Lower leg skin (tissue), 4 donors: ENCODE measurements at places on chromosomes 16 and 17.
A peak's percentile ranks its signal among the peaks of the same experiment; 100 is the strongest.

DNA sequence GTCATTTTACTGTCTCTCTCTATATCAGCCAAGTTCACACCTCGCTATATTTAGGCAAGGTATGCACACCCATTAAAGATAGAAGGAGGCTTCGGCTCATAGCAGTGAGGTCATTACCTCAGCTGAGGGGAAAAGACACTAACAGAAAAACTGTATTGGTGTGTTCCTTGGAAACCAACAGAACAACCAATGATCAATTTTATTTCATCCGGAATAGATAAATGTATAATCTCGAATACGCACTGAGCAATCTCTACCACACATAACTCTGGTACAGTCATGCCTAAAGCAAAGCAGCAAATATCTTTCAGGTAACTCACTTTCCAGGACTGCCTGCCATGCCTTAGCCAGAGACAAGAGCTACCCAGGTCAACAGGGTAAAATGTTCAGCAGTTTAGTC is 109.9 kb upstream of the CORO6 start:
- no peak for DNase-seq

DNA sequence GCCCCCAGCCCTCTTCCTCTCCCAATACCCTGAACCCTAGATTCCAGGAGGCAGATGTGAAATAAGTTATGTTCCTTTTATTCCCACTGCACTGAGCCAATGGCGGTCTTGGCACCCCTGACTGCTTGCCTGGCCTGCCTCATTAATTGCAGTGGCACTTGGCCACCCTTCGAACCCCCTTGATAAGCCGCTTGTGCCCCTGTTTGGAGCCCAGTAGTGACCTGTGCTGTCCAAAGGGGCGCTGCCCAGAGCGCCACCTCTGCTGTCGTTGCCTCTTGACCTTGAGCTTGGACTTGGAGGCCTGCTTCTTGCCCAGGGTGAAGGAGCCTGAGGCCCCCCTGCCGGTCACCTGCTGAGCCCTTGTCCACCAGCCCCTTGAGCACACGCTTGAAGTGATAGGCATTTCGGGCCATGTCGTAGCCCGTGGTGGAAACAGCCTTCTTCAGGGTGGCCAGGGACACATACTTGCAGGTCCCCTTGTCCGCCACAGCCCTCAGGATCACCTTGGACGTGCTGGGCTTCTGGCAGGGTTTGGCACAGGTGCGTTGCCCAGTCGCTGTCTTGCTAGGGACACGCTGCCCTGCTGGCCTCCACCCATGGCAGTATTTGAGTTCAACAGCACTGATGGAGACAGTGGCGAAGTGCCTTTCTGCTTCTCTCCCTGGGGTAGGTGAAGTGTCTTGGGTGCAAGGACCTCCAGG is 5.7 kb downstream of the SGCA start:
- no peak for DNase-seq

- no peak for DNase-seq
Observed at GRCh38 chr16:68592466-68593337, 52.4 kb upstream of the CDH3 start.

- no peak for DNase-seq
Observed at GRCh38 chr17:7219229-7219811, 316 bp downstream of the DLG4 start.

- DNase-seq: no peak
Observed at GRCh38 chr16:56262148-56262547, 70.9 kb downstream of the GNAO1 start.

DNA sequence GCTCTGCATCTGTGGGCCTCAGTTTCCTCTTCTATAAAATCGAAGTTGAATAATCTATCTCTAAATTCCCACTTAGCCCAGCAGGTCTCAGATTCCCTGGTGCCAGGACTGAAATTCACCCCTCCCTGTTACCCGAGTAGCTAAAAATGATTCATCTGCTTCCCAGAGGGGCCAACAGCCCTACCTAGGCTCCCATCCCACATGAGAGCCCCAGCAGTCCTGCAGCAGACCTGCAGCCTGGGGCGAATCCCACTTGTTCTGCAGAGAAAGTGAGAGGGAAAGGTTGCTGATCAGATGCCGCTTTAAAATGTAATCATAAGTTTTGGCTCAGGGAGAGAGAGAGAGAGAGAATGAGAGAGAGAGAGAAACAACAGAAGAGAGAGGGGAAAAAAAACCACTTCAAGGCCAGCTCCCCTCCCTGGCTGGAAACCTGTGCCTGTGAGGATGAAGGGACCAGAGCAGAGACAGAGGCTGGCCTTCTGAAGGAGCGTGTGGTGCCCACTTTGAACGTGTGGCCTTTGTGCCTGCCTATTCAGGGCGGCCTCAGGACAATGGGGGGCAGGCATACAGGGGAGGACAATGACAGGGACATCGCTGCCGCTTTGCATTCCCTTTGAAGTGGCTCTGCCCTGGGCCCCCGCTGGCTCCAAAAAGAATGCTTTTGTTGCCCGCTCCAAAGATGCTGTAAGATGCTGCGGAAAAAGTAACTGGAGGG is 85.2 kb upstream of the NKD1 start:
- peak; percentile 72 for DNase-seq

GRCh38 chr16:87367529-87367928 is 16.0 kb downstream of the FBXO31 start:
- DNase-seq: no peak

GRCh38 chr17:77501101-77501566 is 360.4 kb downstream of the SEC14L1 start:
- peak; percentile 74 for DNase-seq

- no peak for DNase-seq
Observed at GRCh38 chr16:12723681-12724080, 80.0 kb downstream of the CPPED1 start.

GRCh38 chr17:63647065-63647725 is 25.0 kb downstream of the MAP3K3 start:
- no peak for DNase-seq

- no peak for DNase-seq
Observed at GRCh38 chr17:52419229-52419641, 260.7 kb upstream of the CA10 start.

GRCh38 chr16:71467810-71468209 is 5.8 kb upstream of the ZNF23 start:
- DNase-seq: no peak

DNA sequence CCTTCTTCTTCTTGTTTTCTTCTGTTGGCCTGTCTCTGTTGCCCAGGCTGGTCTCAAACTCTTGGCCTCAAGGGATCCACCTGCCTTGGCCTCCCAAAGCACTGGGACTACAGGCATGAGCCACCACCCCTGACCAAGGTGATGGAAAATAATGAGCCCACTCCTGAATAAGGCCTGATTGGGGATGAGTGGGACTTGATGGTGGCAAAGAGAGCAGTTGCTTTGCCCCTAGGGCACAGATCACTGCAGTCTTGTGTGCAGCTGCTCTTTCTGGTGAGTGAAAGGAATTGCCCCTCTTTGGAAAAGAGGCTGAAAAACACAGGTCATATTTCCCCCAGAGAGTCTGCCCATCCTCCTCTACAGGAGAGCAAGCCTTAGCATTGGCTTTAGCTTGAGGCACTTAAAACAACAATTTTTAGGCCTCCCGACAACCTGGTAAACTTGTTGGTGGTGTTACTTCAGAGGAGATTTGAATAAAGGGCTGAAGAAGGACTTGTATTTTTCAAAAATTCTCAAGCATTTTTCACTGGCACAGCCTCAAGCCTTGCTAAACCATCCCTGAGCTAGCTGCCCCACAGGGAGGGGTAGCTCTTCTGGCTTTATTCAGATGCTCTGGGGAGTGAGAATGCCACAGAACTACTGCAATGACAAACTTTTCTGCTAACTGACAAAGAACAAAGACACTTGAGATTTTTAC is 6.1 kb upstream of the PDP2 start:
- no peak for DNase-seq

- no peak for DNase-seq
Observed at GRCh38 chr17:53950858-53951250, 128.1 kb downstream of the KIF2B start.

DNA sequence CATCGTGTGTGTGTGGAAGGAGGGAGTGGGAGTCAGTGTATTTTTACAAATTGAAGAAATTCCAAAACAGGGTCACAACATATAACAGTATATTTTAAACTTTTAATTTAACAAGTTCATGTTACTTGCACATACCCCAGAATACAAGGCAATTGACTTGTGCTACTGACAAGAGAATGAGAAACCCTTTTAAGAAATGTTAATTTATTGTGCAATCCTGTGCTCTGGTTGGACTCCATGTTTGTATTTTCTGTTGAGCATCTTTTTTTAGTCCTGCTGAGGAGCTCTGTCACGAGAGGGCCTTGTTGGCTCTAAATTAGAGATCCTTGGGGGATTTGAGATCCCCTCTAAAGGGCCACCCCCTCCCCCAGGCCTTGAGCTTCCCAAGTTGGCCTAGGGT is 1.1 kb upstream of the EMP2 start:
- no peak for DNase-seq

GRCh38 chr17:65177901-65178300 is 40.7 kb downstream of the RGS9 start:
- no peak for DNase-seq

DNA sequence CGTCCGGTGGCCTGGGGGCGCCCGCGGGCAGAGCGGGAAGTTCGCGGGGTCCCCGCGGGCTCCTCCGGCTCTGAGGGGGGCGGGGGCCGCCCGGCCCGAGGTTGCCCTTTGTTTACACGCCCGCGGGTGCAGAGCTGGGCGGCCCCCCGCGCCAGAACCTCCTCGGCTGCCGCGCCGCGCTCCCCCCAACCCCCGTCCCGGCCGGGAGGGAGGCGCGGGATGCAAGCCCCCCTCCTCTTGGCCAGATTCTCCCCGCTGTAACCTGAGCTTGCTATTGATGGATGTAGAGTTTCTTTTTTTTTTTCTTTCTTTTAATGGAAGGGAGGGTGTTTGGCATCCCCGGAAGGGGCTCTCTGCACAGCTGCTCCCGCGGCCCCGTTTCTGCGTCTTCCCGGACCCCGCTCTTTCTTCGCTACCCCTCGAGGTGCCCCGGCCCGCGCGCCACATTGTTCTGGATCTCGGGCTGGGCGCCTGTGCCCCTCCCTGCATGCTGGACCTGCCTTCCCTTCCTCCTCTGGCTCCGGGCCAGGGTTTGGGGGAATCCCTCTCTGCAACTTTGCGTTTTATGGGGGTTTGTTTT is 646 bp downstream of the CBX2 start:
- DNase-seq: no peak

DNA sequence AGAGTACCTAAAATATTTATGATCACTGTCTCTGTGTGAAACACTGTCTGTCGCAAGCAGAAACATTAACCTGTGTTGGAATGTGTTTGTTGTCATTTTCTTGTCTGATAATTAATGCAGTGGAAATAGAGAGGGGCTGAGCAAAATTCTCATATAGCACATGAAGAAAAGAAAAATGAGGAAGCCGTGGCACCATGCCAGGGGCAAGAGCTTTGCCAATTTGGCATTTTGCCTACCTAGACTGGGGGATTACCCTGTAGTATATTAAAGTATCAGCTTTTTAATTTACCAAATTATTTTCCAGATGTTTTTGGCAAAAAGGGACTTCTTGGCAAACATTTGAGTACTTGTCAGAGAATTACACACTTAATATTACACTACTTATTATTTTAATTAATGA is 1326.6 kb upstream of the GOT2 start:
- no peak for DNase-seq

DNA sequence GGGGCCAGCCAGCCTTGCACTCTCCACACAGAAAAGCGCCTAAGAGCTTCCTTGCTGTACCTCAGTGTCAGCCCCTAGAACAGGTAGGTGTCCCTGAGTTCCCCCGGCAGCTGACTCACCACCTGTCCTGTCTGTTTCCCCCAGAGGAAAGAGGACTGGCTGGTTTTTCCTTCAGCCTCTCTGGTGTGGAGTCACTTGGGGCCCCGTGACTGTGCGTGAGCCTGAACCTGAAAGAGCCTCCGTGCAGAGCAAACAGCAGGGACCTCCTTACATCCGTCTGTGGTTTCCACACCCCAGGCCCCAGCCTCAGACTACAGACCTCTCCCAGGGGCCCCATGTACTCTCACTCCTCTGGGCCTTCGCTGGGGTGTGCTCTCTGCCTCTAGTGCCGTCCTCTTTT is 87.8 kb downstream of the GNAO1 start:
- DNase-seq: no peak

GRCh38 chr17:64232466-64233262 is 30.4 kb downstream of the TEX2 start:
- no peak for DNase-seq

DNA sequence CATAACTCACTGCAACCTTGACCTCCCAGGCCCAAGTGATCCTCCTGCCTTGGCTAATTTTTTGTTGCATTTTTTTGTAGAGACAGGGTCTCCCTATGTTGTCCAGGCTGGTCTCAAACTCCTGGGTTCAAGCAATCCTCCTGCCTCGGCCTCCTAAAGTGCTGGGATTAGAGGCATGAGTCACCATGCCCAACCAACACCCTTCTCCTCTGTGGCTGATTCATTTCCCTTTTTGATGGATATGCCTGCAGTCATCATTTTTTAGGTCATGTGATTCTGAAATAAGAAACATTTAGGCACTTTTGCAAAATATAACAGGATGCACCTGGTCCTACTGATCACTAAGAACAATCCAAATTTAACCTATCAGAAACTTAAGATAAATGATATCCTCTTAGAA is 44.0 kb upstream of the YPEL2 start:
- DNase-seq: no peak

- no peak for DNase-seq
Observed at GRCh38 chr16:14186007-14186794, 115.1 kb downstream of the MRTFB start.

- DNase-seq: no peak
Observed at GRCh38 chr17:10635290-10635689, 21.8 kb downstream of the MYH3 start.

DNA sequence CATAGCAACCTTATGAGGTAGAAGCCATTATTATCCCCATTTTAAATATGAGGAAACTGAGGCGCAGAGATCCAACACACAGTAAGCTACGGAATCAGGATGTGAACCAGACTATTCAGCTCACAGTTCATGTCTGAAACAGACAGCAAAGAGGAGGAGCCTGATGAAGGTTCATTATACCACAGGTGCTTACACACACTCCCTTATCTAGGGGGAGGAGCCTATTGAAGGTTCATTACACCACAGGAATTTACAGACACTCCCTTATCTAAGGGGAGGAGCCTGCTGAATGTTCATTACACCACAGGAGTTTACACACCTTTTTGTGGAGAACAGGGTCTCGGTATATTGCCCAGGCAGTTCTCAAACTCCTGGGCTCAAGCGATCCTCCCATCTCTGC is 21.9 kb downstream of the C16orf95 start:
- no peak for DNase-seq

- DNase-seq: no peak
Observed at GRCh38 chr16:88099563-88099890, 148.3 kb downstream of the BANP start.

- DNase-seq: no peak
Observed at GRCh38 chr17:40699853-40700252, 3.7 kb downstream of the KRT24 start.

DNA sequence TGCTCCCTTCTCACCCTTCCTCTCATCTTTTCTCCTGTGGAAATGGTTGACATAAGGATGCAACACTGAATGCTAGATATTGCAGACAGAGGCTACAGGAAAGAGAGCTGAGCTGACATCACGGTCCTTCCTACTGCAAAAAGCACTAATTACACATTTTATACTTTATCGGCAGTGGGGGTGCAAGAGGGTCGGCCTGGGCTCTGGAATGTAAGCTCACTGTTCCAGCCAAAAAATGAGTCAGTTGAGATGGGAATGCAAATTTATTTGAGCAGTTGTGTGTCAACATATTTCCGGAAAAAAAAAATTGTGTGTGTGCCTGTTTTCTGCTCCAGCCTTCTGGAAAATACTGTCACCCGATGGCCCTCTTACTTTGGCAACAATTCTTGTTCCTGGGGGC is 14.1 kb upstream of the MRTFB start:
- DNase-seq: no peak

GRCh38 chr17:48012654-48013053 is 24.9 kb downstream of the COPZ2 start:
- no peak for DNase-seq

GRCh38 chr17:7133424-7133823 is 18.8 kb upstream of the ASGR2 start:
- no peak for DNase-seq
